ENCODE measurements at places on chromosomes 1 and 21. TPM values are rescaled to one million over a fixed set of nuclear protein-coding genes. Genes with fewer than 3 reads are reported as not detected.

The MPL gene
- not detected for total RNA-seq

The DENND2C gene
- total RNA-seq = 2.0 TPM

DNA sequence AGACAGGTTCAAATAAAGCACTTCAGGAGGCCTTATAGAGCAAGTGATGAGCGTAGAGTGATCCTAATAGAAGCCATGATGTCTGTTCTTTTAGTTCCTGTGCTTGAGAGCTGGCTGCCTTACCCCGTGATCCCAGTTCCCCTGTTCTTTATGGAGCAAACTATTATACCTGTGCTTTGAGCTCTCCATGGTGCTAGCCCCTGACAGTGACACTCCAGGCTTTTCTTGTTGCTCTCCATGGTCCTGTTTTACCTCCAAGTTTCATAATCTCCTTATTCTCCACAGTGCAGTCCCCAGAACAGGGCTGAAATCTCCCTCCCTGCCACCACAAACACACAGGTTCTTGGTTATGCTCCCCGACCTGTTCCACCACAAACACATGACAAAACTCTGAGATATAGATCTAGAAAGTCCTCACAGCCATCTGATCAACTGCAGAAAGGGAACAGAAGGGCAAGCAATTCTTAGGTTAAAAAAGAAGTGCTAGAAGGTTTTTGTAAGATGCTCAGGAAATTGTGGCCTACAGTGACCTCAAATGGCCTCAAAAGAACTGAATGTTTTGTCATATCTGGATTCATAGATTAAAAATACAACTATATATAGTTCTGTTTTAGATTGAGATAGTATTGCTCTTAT lies 6.0 kb downstream of the CADM3 start:
- DNase-seq = peak; percentile 56

The CITED4 gene
- 1.7 TPM for total RNA-seq
